Activated CD4-positive, alpha-beta T cell treated with anti-CD3 and anti-CD28 coated beads for 36 hours (primary cell): ENCODE measurements at places on chromosomes 2 and 18. TPM values are rescaled to one million over a fixed set of nuclear protein-coding genes. Genes with fewer than 3 reads are reported as not detected.

Gene GAL3ST2
- 0.94 TPM for total RNA-seq

Gene MC2R
- total RNA-seq = not detected

DNA sequence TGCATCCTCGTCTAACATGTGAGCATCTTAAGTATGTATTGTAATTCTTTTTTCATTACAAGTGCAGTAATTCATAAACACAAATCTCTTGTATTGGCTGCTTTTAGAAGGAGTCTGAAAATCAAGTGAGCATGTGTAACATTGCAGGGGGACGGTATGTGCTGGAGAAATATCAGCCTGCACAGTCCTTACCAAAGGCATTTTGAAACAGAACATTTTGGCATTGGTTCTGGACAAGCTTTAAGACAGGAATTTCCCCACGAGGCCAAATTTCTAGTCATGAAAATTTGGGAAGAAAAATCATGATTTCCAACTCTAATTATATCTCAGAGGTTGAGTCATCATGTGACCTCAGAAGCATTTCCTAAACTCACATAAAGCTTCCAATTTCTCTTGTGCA, 24.7 kb upstream of the NRP2 start:
- no peak for DNase-seq
- no peaks in the 10 kb centered on the region for H3K36me3 ChIP-seq
- H3K4me1 ChIP-seq = peaks cover 23% of the 10 kb centered on the region
- H3K27me3 ChIP-seq = peaks cover 2% of the 10 kb centered on the region
- H3K4me3 ChIP-seq = no peak overlapping the region

DNA sequence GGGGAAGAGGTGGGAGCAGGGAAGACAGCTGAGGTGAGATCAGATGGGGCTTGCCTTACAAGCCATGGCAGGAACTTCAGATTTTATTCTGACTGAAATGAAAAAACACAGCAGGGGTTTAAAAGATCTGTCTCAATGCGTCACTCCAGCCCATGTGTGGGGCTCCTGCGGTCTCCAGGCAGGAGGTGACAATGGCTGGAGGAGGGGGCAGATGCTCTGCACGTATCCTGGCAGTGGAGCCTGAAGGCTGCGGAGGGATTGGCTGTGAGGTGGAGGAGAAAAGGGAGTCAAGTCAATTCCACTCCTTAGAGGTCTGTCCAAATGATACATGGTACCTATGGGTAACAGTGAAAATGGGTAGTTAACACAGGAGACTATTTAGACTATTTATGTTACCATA, 40.5 kb upstream of the KIDINS220 start:
- H3K36me3 ChIP-seq = no peaks in the 10 kb centered on the region
- H3K27ac ChIP-seq = no peak overlapping the region
- H3K4me3 ChIP-seq = no peak overlapping the region
- no peaks in the 10 kb centered on the region for H3K4me1 ChIP-seq
- DNase-seq = no peak

DNA sequence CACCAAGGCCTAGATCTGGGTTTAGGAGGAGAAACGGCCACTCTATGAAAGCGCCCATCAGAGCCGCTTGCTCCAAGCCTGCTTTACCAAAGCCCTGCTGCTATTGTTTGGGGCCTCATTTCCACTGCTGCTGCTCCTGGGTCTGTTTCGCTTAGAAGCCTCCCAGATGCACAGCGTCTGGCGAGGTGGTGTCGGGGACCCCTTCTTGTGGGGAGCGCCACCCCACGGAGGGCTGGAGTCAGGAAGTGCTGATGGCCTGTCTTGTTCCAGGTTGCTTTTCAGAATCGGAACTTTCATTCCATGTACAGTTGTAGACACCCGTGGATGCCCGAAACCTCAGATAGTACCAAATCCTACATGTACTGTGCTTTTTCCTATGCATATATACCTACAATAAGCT, 204.9 kb upstream of the TWIST2 start:
- no peak overlapping the region for H3K4me3 ChIP-seq
- H3K36me3 ChIP-seq = no peaks in the 10 kb centered on the region
- H3K27ac ChIP-seq = no peak overlapping the region
- peaks cover 2% of the 10 kb centered on the region for H3K27me3 ChIP-seq
- DNase-seq = no peak
- H3K4me1 ChIP-seq = peaks cover 7% of the 10 kb centered on the region

GRCh38 chr2:182435754-182436153, 8.9 kb upstream of the PDE1A start:
- H3K27me3 ChIP-seq = peaks cover 2% of the 10 kb centered on the region
- H3K36me3 ChIP-seq = no peaks in the 10 kb centered on the region
- no peaks in the 10 kb centered on the region for H3K4me1 ChIP-seq
- no peak overlapping the region for H3K27ac ChIP-seq
- no peak overlapping the region for H3K4me3 ChIP-seq

- DNase-seq = no peak
- H3K27ac ChIP-seq = no peak overlapping the region
- H3K27me3 ChIP-seq = no peaks in the 10 kb centered on the region
These were observed 92.7 kb downstream of the PIK3C3 start for GRCh38 chr18:42047721-42048120.

GRCh38 chr2:43526994-43527393, 68.8 kb downstream of the THADA start:
- H3K4me3 ChIP-seq = no peak overlapping the region
- no peaks in the 10 kb centered on the region for H3K27me3 ChIP-seq

GRCh38 chr2:109084341-109084740, 44.7 kb upstream of the SH3RF3 start:
- no peak overlapping the region for H3K4me3 ChIP-seq
- no peaks in the 10 kb centered on the region for H3K27me3 ChIP-seq
- no peak overlapping the region for H3K27ac ChIP-seq
- no peak for DNase-seq

DNA sequence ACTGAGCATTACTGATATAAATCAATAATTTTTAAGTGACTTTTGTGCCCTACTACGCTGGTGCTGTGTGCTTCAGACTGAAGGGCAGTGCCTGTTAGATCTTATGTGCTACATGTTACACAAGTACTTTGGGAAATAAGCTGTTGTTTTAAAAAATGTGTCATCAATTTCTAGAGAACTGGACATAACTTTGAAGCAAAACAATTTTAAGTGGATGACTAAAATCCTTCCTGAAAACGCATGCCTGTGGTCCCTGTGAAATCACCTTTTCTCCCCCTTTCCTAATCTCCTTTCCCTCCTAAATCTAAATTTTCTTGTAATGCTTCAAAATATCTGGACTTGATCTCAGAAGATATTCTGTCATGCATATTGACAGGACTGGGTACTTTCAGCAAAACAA, 7.1 kb upstream of the IL1RL1 start:
- H3K27me3 ChIP-seq = peaks cover 7% of the 10 kb centered on the region
- no peaks in the 10 kb centered on the region for H3K36me3 ChIP-seq
- no peak overlapping the region for H3K4me3 ChIP-seq
- peaks cover 44% of the 10 kb centered on the region for H3K4me1 ChIP-seq
- no peak for DNase-seq

GRCh38 chr2:121351521-121352318, 66.7 kb upstream of the TFCP2L1 start:
- H3K4me3 ChIP-seq = no peak overlapping the region
- H3K27me3 ChIP-seq = no peaks in the 10 kb centered on the region
- H3K4me1 ChIP-seq = no peaks in the 10 kb centered on the region
- H3K27ac ChIP-seq = no peak overlapping the region
- peaks cover 40% of the 10 kb centered on the region for H3K36me3 ChIP-seq
- no peak for DNase-seq
